ENCODE measurements at places on chromosomes 16 and 17. TPM values are rescaled to one million over a fixed set of nuclear protein-coding genes. Genes with fewer than 3 reads are reported as not detected.

GRCh38 chr17:44645341-44645740 is 10.9 kb upstream of the MEIOC start:
- H3K4me1 ChIP-seq = no peaks in the 10 kb centered on the region
- no peak overlapping the region for H3K4me3 ChIP-seq
- H3K27ac ChIP-seq = no peak overlapping the region
- DNase-seq = no peak
- peaks cover 6% of the 10 kb centered on the region for H3K27me3 ChIP-seq

Gene TMEM114
- total RNA-seq = not detected

DNA sequence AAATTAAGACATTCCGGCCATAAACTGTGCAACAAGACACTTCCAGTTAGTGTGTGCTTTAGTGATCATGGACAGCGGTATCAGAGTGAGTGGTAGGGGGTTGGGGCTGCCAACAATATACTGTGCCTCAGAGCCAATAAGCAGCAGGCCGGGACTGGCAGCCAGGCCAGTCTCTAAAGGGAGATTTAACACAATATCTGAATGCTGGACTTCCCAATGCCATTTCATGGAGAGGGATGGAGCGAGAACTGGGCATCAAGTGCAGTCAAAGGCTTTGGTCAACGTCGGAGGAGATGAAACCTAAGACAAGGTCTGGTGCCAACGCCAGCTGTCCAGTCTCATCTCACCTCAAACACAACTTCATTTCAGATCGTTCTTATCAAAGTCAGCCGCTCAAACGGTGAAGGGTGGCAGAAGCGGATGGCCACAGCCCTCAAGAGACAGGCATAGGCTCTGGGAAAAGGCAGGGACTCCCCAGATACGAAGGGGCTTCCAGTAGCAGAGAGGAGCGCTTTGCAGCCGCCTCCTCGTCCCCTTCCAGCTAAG is 935 bp downstream of the USP32 start:
- no peaks in the 10 kb centered on the region for H3K27me3 ChIP-seq
- H3K4me1 ChIP-seq = peaks cover 17% of the 10 kb centered on the region
- peak; percentile 47 for DNase-seq
- H3K4me3 ChIP-seq = peak overlapping the region; percentile 80
- H3K27ac ChIP-seq = peak overlapping the region; percentile 89

Gene KRT33B
- total RNA-seq = not detected

- DNase-seq = no peak
- H3K4me1 ChIP-seq = peaks cover 10% of the 10 kb centered on the region
- H3K27me3 ChIP-seq = peaks cover 12% of the 10 kb centered on the region
- no peaks in the 10 kb centered on the region for H3K36me3 ChIP-seq
These were observed 21.4 kb upstream of the RPTOR start for GRCh38 chr17:80523054-80523744.
